Omental fat pad (tissue), 4 donors: ENCODE measurements at places on chromosomes 6 and 20. TPM values are rescaled to one million over a fixed set of nuclear protein-coding genes. Genes with fewer than 3 reads are reported as not detected.

The CEP57L1 gene
- total RNA-seq: 16.7 TPM

- DNase-seq: no peak
Observed at GRCh38 chr6:111215131-111215530, 127.8 kb downstream of the SLC16A10 start.

GRCh38 chr6:69704916-69705315 is 91.9 kb downstream of the LMBRD1 start:
- no peak for DNase-seq

GRCh38 chr20:39800548-39800947 is 838.4 kb downstream of the DHX35 start:
- DNase-seq: no peak

The FOXQ1 gene
- not detected for total RNA-seq

DNA sequence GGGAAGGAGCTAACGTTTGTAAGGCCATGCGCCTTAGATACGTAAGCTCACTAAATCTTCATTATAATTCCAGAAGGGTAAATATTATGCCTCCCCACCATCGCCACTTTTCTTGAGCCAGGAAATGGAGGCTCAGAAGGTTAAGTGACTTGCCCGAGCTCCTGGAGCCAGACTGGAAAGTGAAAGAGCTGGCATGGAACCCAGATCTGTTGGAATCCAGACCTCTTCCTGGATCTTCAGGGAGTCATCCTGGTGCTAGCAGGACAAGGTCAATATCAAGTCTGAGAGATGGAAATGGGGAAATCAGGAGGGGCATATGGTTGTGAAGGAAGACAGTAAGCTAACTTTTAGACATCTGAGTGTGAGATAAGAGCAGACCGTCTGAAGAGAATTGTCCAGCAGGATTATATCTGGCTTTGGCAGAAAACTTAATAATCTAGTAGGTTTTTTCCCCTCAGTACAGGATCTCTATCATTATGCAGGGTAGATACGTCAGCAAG is 6.2 kb downstream of the TMEM200A start:
- DNase-seq: no peak

- peak; percentile 61 for DNase-seq
Observed at GRCh38 chr6:105992315-105992961, 93.7 kb upstream of the PRDM1 start.

The METTL24 gene
- 2.4 TPM for total RNA-seq

The TCP11 gene
- total RNA-seq: not detected

GRCh38 chr6:121748850-121749249 is 313.4 kb downstream of the GJA1 start:
- no peak for DNase-seq

- DNase-seq: no peak
Observed at GRCh38 chr6:110447761-110448160, 28.7 kb downstream of the SLC22A16 start.

- no peak for DNase-seq
Observed at GRCh38 chr6:12916006-12916405, 199.4 kb downstream of the PHACTR1 start.
